ENCODE measurements at places on chromosomes 7 and 10.
A peak's percentile ranks its signal among the peaks of the same experiment; 100 is the strongest.

DNA sequence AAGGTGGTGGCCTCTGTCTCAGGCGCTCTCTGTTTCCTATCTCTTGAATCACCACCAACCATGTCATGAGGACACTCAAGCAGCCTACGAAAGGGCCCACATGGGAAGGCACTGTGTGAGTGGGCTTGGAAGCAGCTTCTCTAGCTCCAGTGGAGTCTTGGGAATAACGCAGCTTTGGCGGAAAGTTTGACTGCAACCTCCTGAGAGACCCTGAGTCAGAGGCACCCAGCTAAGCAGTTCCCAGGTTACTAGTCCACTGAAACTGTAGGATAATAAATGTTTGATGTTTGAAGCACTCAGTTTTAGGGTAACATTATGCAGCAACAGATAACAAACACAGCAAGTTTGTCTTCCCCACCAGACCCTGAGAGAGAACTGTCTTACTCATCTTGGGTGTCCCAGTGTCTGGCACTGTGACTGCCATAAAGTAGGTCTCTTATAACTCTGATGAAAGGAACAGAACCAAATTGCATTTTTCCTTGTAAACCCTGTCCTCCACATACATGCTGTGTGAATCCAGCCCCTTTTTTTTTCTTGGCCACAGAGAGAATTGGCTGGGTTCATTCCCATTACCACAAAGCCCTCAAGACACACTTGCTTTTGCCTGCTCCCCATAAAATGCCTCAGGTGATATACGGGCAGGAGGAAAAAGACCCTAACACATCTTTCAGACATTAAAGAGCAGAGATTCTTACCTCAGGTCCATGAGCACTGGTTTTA is 185.5 kb downstream of the ZNF365 start:
- DNase-seq = no peak

DNA sequence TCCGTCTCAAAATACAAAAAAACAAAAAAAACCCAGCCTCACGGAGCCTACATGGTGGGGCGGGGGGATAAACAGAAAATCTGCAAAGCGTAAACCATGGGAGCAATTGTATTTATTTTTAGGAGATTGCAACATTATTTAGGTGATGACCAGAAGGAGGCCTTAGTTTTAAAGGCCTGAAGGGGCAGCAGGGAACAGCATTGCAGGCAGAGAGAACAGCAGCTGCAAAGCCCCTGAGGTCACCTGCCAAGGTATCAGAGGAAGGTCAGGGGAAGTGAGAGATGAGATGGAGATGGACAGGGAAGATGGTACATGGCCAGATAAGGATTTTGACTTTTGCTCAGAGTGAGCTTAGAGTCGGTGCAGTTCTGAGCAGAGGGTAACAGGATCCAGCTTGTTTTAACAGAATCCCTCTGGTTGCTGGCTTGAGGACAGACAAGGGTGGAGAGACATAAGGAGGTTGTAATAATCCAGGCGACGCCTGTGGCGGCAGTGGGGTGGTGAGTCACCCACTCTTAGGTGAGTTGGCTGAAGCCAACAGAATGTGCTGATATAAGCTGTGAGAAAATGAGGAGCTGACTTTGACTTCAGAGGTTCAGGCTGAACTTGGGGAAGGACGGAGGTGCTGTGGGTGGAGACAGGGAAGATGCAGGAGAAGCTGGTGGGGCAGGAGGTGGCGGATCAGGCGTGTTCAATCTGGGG is 82.3 kb upstream of the GTF2I start:
- no peak for DNase-seq

GRCh38 chr7:28596245-28596935 is 184.1 kb downstream of the CREB5 start:
- DNase-seq = no peak

DNA sequence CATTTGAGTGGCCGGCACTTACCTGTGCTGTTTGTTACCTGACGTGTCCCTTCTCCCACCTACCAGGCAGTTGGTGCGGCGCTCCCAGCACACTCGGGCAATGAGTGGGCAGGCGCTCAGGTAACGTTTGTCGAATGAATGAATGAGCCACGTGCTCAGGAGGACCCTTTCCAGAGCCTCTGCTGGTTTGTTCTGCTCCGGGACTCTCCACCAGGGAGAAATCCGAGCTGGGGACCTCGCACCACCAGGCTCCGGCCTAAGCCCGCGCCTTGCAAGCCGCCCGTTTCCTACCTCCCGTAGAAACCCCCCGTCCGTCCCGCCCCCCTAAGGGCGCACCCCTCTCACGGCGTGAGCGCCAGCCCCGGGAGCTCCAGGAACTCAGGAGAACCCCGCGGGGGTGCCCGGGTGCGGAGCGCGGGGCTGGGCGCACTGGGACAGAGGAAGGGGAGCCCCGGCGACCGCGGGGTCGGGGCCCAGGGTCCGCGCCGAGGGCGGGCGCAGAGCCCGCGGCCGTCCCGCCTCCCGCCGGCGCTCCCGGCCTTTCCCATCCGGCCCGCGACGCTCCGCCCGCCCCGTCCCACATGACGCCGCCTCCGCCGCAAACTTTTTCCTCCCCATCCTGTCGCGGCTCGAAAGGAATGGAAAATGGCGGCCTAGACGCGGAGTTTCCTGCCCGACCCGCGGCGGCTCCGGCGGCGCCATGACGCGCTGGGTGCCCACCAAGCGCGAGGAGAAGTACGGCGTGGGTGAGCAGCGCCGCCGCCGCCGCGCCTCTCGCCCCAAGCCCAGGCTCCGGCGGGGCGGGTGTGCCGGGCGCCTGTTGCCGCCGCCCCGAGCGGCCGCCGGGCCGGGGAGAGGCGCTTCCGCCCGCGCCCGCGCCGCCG is at the start of gene DOCK1:
Gene DOCK1 (plus strand): TSS at position 611 of the 884 bp plus-strand sequence. CDS start 90 bp downstream, at position 701.
- DNase-seq = peak; percentile 70

- no peak for DNase-seq
Measured at GRCh38 chr7:40507166-40507565, 372.4 kb downstream of the SUGCT start.

DNA sequence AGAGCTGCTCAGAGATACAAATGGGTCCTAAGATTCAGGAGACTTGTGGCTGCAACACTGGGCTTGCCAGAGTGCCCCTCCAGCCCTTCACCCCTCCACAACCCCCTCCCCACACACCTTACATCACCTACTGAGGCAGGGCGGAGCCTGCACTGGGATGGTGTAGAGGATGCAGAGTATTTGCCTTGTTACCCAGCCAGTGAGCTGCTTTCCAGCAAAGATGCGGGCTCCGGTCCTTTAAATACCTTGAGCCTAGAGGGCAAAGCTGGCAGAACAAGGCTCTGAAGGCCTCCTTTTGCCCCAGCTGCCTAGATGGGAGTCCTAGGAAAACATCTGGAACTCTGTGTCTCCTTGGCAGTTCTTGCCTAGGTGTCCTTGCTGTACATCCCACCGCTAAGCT is 34.6 kb downstream of the KAZALD1 start:
- no peak for DNase-seq

DNA sequence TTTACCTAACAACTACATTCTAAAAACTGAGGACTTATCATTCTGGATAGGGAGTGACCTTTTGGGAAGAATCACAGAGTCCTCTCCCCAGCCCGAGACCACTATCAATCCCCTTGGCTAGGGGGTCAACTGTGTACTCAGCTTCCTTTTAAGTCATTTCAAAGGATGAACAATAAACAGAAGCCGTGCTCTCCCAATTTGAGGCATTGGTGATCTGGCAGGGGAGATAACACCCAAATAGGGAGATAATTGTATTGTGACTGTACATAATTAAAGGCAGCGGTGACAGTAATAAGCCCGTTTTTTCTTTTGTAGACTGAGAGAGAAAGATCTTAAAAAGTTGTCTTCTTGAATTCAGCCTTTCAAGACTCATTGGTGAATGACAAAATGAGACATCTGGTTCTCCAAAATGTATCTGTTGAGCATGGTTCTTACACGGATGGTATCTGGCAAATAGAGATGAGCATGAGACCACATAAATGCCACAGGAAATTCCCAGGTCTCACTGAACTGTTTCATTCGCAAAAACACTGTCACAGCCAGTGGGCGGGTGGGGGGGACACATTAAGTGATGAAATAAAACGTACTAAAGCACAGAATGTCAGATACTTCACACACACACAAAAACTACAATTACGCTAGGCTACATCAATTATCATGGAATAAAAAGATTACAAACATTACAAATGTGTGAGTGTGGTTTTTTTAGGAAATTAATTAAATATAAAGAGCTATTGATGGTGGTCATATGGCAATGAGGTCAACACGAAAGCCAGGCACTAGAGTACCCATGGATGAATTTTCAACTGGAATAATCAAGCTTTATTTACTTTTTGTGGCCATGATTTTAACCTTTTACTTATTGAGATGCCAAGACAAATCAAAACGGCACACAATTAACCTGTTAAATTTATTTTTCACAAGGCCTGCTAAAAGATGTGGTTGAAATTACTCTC is 108.4 kb downstream of the HIPK2 start:
- no peak for DNase-seq

DNA sequence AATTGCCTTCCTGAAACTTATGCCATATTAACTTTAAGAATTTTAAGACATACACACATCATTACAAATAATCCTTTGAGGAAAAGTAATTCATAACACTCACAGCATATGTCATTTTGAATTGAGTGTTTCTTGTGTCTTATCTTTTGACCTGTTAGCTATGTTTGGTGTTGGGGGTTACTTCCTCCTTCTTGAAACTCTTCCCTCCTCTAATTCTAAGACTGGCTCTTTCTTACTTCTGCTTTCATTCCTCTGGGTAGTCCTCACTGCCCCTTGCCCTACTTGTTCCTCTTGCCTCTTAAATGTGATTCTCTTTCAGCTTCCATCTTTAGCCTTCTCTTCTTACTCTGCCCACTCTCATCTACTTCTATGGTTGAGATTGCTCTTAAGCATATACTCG is 28.3 kb upstream of the PIP4K2A start:
- no peak for DNase-seq

- no peak for DNase-seq
Measured at GRCh38 chr10:5343561-5343960, 21.2 kb upstream of the UCN3 start.

DNA sequence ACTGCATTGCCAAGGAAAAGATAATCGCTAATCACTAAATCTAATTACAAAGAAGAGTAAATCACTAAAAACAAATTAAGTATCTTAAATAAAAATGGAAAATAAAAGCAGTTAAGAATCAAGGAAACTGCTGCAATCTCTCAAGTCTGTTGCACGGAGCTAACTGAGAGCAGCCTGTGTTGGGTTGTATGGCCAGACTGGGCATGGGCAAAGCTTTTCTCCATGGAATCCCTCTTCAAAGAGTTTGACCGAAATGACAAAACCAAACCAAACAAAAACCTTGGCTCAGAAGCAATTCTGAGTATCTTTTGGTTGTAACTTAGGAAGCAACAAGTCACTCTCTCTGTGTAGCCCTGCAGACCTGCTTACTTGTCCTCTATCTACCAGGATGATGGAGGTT is 78.8 kb downstream of the CELF2 start:
- no peak for DNase-seq

DNA sequence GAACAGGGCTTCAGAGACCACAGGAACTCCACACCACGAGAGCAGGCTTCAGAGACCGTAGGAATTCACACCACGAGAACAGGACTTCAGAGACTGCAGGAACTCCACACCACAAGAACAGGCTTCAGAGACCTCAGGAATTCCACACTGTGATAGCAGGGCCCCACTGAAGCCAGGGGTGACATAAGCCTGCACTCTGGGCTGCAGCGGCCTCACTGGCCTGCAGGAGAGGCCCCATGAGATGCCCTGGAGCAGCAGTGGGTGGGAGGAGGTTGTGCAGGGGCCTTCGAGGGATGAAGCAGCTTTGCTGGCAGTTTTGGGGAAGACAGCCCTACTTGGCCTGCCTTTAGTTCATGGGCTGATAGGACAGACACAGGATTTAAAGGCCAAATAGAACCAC is 614.7 kb downstream of the PTPRN2 start:
- no peak for DNase-seq

DNA sequence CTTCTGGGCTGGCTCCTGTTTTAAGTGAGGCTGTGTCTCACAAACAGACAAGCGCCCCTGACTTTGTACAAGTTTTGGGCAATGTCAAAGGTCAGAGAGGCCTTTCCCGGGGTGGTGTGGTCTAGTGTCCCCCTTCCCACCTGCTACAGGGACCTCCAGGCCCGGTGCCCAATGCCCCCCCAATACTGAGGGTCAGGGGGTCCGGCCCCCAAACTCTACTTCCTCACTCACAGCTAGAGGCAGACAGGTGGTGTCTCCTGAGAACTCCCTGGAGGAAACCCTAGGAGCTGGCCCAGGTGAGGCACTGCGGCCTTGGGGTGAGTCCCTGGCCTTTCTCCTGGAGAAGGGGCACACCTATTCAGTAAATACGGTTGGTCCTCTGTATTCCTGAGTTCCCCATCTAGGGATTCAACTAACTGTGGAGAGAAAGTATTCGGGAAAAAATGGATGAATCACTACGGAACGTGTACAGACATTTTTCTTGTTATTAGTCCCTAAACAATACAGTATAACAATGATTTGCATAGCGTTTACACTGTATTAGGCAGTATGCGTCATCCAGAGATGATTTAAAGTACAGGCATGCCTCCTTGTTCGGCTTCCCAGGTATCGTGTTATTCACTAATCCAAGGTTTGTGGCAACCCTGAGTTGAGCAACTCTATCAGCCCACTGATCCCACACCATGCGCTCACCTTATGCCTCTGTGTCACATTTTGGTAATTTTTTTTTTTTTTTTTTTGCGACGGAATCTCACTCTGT is 308.1 kb downstream of the WDR37 start:
- DNase-seq = no peak

DNA sequence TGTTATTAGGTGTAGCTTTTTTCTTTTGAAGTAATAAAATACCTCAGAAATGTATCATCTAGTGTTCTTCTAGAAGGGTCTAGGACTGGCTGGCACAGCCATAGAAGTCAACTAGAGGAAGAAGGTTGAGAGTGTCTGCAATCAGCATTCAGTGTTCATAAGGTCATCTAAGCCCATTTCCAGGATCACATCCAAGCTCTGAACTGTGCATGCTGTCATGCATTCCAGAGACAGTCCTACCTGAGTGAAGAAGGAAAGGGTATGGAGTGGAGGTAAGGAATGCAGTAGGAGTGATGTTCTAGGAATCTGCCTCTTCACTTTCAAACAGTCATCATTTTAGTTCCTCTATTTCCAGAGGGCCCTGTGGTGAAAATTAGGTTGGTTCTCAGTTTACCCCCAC is 789.7 kb downstream of the GATA3 start:
- DNase-seq = no peak

DNA sequence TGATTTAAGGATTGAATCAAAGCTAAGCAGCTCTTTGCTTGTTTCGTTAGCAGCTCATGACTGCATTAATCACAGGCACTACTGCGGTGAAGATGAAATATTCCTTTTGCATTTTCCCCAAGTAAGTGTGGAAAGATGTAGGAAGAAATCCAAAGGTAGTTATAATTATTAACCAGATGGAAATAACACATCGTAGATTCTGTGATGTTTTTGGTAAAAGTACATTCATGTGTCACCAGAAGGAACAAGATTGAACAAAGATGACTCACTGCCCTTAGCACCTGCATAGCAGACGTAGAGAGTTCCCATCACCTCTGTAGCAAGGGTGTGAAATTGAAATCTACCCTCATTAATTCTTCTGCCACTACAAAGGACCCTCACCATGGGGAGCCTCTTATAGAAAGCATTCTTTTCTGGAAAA is 37.1 kb downstream of the SMURF1 start:
- DNase-seq = no peak

GRCh38 chr7:16431646-16432424 is 10.5 kb upstream of the CRPPA start:
- DNase-seq = peak; percentile 33
